Common myeloid progenitor, CD34-positive (primary cell): ENCODE measurements at places on chromosomes 7 and 10.

- no peak for DNase-seq
Measured at GRCh38 chr7:30366606-30367005, 82.2 kb downstream of the ZNRF2 start.

GRCh38 chr7:117231047-117231359 lies 91.9 kb downstream of the WNT2 start:
- DNase-seq: no peak

DNA sequence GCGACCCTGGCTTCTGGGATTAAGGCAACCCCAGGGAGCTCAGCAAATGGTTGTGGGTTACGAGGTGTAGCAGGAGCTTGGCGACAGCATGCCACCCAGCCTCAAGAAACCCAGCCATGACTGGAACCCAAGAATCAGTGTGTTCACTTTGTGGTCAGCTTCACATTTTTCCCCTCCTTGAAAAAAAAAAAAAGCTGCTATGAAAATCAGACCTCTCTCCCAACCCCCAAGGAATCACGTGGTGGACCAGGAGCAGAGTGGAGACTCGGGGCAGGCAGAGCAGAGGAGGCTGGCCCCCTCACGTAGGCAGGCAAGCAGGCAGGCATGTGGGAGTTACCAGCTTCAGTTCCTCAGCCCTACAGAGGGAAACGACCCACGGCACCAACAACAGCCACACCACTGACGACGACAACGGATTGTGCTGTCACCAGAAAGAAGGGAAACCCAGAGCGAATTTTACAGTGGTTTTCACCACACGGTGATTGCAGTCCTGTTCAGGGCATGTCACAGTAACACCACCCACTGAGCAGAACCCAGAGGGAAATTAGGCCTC lies 203.4 kb downstream of the SLC25A13 start:
- DNase-seq: no peak

DNA sequence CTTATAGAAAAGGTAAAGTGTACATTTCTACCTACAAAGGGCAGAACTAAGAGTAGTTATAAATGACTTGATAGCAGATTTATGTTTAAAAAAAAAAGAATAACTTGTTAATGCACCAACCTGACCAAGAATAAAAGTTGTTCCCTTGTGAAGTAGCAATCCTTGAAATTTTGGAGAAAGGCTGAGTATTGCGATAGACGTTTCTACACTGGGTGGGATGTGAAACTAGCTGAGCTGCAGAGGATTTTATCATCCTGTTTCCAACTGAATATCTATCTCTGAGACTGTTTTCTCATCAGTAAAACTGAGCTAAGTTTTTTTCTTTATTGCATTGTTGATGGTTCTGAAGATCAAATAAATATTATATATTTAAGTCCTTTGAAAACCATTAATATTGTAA lies 14.6 kb downstream of the MDFIC start:
- DNase-seq: no peak

- DNase-seq: no peak
Measured at GRCh38 chr7:92909686-92910475, 73.5 kb upstream of the CDK6 start.

DNA sequence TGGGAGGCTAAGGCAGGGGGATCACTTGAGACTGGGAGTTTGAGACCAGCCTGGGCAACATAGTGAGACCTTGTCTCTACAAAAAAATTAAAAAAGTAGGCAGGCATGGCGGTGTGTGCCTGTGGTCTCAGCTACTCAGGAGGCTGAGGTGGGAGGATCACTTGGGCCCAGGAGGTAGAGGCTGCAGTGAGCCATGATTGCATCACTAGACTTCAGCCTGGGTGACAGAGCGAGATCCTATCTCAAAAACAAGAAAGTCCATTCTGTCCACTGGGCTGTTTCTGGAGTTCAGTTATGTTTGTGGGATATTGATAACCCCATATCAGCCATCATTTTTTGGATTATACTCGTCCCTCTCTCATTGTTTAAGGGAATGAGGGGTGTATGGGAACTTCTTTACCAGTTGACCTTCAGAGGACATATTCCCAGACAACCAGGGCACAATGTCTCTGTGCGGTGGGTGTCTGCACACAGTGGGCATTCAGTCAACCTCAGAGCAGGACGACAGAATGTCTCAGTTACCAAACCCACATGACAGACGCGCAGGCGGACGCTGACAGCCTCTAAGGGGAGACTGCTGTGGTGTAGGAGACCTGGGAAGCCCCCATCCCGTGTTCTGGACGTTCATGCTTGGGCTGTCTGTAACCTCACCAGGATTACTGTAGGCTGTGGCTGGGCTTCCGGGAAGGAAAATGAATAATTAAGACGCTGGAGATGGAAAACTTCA lies 69.4 kb downstream of the CARD11 start:
- no peak for DNase-seq

DNA sequence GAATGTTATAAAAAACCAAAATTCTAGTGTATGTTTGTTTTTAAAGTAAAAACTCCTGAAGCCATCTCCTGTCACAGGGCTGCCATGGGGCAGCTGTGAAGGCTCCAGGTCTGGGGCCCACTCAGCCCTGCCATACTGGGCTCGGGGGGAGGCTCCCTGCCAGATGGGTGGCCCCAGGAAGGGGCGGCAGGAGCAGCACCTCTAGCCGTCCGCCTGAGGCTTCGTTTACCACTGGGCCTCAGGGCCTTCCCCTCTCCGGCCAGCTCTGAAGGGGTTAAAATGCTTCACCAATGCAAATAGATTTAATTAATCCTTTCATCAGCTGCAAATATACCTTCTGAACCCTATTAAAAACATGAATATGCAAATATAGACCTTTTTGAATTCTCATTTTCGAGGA lies 139.0 kb downstream of the ELFN1 start:
- no peak for DNase-seq

DNA sequence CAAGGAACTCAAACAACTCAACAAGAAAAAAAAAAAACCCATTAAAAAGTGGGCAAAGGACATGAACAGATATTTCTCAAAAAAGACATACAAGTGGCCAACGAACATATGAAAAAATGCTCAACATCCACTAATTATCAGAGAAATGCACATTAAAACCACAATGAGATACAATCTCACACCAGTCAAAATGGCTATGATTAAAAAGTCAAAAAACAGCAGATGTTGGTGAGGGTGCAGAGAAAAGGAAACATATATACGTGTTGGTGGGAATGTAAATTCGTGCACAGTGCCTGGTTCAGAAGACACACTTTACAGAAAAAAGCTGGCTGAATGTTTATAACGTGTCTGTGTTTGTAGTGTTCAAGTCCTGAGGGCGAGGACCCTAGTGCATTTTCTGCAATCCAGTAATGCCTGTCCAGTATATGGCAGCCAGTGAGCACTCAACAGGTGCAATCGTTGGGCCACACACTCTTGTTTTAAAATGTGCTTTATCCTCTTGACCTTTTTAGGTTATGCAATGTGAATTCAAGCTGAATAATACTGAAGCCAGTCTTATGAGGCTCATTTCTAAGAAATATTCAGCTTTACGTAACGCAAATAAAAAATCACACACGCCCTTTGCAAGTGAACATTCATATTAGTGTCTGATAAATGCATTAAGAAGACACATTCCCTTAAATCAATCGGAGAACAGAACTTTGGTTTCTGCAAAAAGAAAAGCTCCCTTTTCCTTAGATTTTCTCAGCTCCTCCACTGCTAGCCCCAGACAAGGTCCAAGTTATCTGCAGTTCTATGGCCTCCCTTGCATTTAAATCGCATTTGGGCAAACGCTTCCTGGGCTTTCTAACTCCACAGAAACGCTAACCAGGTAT lies 813 bp upstream of the MTURN start:
- DNase-seq: no peak

- DNase-seq: no peak
Measured at GRCh38 chr10:97320480-97321031, 1.5 kb downstream of the FRAT1 start.

DNA sequence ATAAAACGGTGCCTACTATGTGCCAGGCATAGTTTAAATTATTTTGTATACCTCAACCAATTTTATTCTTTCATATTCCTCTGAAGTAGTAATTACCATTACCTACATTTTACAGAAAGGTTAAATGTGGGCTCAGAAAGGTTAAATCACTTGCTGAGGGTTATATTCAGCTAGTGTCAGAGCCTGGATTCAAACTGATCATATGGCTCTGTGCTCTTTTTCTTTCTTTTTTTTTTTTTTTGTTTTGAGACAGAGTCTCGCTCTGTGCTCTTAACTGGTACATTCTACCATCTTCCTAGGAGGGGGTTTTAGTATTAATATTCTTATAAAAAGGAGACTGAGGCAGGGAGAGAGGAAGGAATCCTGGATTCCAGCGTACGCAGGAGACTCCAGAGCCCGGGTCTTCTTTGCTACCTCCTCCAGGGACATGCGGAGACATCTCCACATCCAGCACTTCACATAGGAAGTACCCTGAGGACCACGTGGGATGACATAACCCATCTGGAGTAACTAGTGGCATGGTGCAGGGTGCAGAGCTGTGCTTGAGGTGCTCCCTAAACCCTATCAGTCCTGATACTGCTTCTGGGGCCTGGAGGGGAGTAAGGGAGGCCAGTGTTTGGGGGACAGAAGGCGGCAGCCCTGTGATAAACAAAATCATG lies 29.6 kb upstream of the ATXN7L1 start:
- DNase-seq: no peak

- no peak for DNase-seq
Measured at GRCh38 chr7:15798081-15798480, 111.6 kb upstream of the MEOX2 start.

GRCh38 chr10:132938472-132939339 lies 3.7 kb downstream of the CFAP46 start:
- peak; percentile 63 for DNase-seq

DNA sequence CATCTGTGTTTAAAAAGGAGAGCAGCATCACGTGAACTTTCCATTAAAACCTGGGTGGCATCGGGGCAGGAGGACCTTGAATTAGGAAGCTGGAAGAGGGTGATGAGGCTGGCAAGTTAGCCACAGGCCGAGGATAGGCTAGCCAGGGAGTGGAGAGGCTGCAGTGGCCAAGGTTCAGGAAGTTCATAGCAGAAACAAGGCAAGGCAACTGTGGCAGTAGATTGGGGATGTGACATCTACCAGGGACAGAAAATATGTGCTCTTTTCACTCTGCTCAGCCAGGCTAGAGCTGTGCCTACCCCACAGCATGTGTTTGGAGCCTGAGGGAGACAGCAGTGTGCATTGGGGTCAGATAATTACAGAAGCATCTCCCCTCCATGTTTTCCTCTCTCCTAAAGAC lies 2.2 kb upstream of the INPP5F start:
- no peak for DNase-seq

- no peak for DNase-seq
Measured at GRCh38 chr7:37642028-37642540, 41.5 kb upstream of the GPR141 start.

GRCh38 chr7:26584326-26584725 lies 280.1 kb downstream of the SKAP2 start:
- no peak for DNase-seq

- DNase-seq: no peak
Measured at GRCh38 chr10:33616956-33617355, 282.5 kb upstream of the NRP1 start.

DNA sequence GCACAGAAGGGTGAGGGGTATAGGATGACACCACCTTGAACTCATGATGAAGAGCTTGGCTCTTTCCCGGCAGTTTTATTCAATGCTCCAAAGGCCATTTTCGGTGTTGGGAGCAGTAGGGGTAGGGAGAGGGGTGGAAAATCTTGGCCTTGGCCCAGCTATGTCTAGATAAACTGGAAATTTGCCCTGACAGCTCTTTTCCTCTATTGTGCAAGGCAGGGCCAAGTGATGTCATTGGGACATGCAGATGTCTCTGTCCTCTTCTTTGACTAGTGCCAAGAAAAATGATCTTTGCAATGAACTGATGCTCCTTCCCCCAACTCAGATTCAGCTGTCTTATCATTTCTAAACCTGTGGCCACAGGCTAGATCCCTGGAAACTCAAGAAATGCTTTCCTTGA lies 27.7 kb upstream of the PRKCQ start:
- no peak for DNase-seq

DNA sequence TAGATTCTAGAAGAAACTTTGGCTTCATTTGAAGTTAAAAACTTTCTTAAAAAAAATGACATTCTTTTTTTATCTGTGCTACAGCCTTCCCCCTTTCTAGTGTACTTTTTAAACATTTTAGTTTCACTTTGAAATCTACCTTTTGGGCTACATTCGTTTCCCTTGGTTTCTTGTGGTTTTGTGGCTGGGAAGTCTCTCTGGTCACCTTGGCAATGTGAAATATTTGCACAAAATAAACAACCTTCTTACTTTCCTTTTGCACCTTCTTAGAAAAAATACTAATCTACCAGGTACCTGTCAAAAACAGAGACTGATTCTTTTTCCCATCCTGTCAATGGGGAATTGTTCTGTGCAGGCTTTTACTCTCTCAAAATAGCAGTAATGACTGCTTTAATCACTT lies 350.2 kb downstream of the GATA3 start:
- peak; percentile 95 for DNase-seq

DNA sequence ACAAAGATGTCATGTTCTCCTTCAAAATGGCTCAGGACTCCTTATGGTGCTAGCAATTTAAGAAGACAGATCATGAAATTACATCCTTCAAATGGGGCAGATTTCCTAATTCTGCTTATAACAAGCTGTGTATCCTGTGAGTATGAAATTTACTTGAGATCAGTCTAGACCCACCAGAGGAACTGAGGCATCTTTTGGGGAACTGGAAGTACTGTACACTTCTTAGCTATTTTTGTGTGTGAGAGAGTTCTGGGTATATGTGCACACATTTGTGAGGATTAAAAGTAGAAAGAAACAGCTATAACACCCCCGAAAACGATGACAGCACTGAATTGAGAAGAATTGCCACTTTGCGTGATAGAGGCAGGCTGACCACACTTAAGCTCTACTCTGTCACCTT lies 187.0 kb upstream of the CCDC6 start:
- DNase-seq: no peak

- no peak for DNase-seq
Measured at GRCh38 chr10:132471125-132471451, 66.5 kb upstream of the INPP5A start.

- no peak for DNase-seq
Measured at GRCh38 chr7:5713124-5713912, 68.1 kb downstream of the RNF216 start.

- DNase-seq: no peak
Measured at GRCh38 chr10:46064269-46064817, 18.3 kb upstream of the MSMB start.

- DNase-seq: peak; percentile 12
Measured at GRCh38 chr10:81838950-81839349, 36.0 kb upstream of the NRG3 start.

GRCh38 chr7:116340943-116341907 lies 130.9 kb downstream of the TES start:
- DNase-seq: no peak

DNA sequence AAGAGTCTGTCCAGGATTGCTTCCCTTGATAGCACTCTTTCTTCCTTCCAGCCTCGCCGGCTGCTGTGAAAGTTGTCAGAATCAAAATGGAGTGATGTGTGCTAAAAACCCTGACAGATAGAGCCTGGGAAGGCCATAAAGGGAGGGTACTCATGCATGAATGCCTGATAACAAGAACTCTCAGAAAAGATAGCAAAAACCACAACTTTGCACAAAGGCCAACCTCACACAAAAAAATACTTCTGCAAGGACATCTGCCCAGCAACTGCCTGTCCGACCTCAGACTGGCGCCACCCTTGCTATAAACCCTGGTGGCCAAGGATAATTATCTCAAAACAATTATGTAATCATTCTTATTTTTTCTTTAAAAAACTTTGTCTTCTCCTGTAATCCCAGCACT lies 133.2 kb upstream of the SVIL start:
- DNase-seq: no peak
